ENCODE measurements at places on chromosomes 16 and 17.

DNA sequence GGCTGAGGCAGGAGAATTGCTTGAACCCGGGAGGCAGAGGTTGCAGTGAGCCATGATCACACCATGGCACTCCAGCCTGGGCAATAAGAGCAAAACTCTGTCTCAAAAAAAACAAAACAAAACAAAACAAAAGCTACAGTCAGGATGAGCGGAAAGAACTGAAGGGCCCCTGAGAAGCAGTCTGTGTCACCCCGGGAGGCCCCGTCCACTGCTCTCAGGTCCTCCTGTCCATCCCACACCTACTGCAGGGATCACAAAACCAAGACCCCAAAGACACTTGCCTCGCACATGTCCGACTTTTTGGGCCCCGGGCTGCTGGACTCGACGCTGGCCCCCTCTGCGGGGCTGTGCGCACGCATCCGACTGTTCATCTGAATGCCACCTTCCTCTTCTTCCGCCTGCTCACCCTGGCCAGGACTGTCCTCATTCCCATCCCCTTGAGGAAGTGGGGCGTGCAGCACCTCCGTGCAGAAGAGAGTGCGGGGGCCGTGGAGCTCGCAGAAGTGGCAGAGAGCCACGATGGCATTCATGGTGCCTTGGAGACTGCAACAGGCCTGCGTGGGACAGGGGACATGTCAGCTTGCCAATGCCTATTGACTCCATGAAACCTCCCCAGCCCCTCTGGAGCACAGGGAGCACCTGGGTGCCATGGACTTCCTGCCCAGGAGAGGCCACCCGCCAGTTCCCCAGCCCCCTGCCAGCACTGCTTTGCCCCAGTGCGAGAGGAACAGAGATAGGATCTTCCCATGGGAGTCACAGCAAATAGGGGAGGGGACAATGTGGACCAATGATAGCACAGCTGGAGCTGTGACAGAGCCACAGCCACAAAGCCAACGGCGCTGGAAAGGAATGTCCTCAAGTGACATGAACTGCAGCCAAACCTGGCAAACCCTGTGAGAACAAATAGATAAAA lies 9.1 kb downstream of the FLCN start:
- H3K4me1 ChIP-seq = peaks cover 14% of the 10 kb centered on the region
- H3K4me3 ChIP-seq = no peak overlapping the region
- no peak overlapping the region for H3K27ac ChIP-seq
- DNase-seq = no peak

GRCh38 chr17:78970834-78971755 lies 8.6 kb downstream of the LGALS3BP start:
- H3K4me3 ChIP-seq = peak overlapping the region; percentile 64
- peaks cover 4% of the 10 kb centered on the region for H3K27me3 ChIP-seq

- peaks cover 30% of the 10 kb centered on the region for H3K4me1 ChIP-seq
- no peak overlapping the region for H3K4me3 ChIP-seq
- no peak for DNase-seq
- H3K36me3 ChIP-seq = no peaks in the 10 kb centered on the region
- peak overlapping the region; percentile 61 for H3K27ac ChIP-seq
Measured at GRCh38 chr16:69499541-69500230, 66.1 kb upstream of the NFAT5 start.

DNA sequence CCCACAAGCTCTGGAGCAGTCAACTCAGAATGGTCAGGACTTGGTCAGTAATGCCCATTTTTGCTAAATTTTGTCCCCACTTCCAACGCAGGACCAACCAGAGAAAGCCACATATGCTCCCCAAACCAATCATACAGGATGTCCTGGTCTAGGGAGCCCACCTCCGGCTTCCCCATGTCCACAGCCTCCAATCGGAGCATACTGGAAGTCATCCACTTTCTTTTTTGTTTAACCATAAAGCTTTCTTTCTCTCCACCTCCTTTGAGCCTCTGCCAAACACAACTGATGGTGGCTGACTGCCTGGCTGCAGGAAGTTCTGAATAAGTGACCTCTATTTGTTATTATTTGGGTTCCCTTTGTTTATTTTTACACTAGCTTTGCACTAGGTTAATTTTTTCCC lies 549.1 kb downstream of the WWOX start:
- H3K4me3 ChIP-seq = no peak overlapping the region
- no peak for DNase-seq
- no peak overlapping the region for H3K27ac ChIP-seq

GRCh38 chr16:1708083-1708767 lies 2.2 kb downstream of the MAPK8IP3 start:
- DNase-seq = no peak
- H3K4me3 ChIP-seq = peak overlapping the region; percentile 88
- H3K27ac ChIP-seq = no peak overlapping the region
- no peaks in the 10 kb centered on the region for H3K36me3 ChIP-seq

GRCh38 chr16:10402975-10403374 lies 17.1 kb downstream of the ATF7IP2 start:
- peaks cover 2% of the 10 kb centered on the region for H3K27me3 ChIP-seq
- DNase-seq = no peak
- no peak overlapping the region for H3K27ac ChIP-seq
- no peaks in the 10 kb centered on the region for H3K4me1 ChIP-seq

DNA sequence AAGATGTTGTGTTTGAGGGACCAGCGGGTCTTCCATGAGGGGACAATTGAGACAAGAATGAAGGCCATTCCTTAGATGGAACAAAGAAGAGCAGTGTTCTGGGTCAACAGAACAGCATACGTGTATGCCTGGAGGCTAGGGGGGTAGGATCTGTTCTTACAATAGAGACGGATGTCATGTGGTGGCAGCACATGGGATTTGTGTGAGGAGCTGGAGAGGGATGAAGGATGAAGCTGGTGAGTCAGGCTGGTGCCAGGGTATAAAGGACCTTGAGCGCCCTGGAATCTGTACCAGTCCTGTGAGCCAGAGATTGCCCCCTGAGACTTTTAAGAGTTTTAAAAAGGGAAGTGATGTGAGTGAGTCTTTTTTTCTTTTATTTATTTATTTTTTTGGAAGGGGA lies 22.8 kb upstream of the WFDC1 start:
- no peak overlapping the region for H3K4me3 ChIP-seq
- DNase-seq = no peak
- H3K36me3 ChIP-seq = no peaks in the 10 kb centered on the region
- peaks cover 7% of the 10 kb centered on the region for H3K27me3 ChIP-seq
- H3K4me1 ChIP-seq = peaks cover 21% of the 10 kb centered on the region
- no peak overlapping the region for H3K27ac ChIP-seq

DNA sequence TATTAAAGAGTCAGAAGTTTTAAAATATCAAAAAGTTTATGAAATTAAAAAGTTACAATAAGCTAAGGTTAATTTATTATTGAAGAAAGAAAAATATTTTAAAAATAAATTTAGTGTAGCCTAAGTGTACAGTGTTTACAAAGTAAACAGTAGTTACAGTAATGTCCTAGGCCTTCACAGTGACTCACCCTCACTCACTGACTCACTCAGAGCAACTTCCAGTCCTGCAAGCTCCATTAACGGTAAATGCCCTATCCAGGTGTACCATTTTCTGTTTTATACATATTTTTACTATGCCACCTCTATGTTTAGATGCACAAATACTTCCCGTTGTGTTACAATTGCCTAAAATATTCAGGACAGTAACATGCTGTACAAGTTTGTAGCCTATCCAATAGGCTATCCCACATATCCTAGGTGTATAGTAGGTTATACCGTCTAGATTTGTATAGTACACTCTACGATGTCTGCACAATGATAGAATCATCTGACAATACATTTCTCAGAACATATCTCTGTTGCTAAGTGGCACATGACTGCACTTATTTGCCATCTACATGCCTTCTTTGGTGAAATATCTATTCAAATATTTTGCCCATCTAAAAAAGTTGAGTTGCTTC lies 67.2 kb upstream of the WSB1 start:
- peaks cover 12% of the 10 kb centered on the region for H3K27me3 ChIP-seq
- no peak overlapping the region for H3K4me3 ChIP-seq
- DNase-seq = no peak

GRCh38 chr17:2238432-2239169 lies 65.0 kb downstream of the SMG6 start:
- no peaks in the 10 kb centered on the region for H3K27me3 ChIP-seq
- no peak overlapping the region for H3K4me3 ChIP-seq
- peaks cover 37% of the 10 kb centered on the region for H3K36me3 ChIP-seq

DNA sequence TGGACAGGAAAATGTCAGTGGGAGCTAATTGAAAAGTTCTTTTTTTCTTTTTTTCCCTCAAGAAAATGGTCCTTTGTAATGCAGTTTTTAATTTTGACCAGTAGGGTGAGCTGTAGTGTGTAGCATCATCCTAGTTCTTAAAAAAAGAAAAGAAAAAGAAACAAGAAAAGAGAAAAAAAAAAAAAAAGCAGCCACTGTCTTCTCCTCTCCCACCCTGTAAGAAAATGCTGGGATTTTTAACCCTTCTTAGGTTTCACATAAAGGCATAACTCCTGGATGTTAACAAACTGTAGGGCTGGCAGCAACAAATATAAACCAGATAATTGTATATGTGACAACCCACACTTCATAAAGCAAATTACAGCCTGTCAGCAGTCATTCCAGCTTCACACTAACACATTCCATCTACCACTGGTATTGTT lies 78.1 kb downstream of the SKAP1 start:
- H3K27ac ChIP-seq = peak overlapping the region; percentile 5
- H3K36me3 ChIP-seq = no peaks in the 10 kb centered on the region
- peaks cover 7% of the 10 kb centered on the region for H3K27me3 ChIP-seq

GRCh38 chr16:9316615-9317014 lies 225.2 kb downstream of the HAPSTR1 start:
- peaks cover 6% of the 10 kb centered on the region for H3K27me3 ChIP-seq
- H3K4me1 ChIP-seq = no peaks in the 10 kb centered on the region
- H3K27ac ChIP-seq = no peak overlapping the region

GRCh38 chr17:79465011-79465680 lies 145.7 kb downstream of the RBFOX3 start:
- no peak for DNase-seq
- H3K27me3 ChIP-seq = peaks cover 29% of the 10 kb centered on the region

- DNase-seq = peak; percentile 74
- H3K27ac ChIP-seq = peak overlapping the region; percentile 67
- peaks cover 100% of the 10 kb centered on the region for H3K4me1 ChIP-seq
- peaks cover 16% of the 10 kb centered on the region for H3K27me3 ChIP-seq
Measured at GRCh38 chr17:47990962-47991731, 20.2 kb downstream of the CDK5RAP3 start.

DNA sequence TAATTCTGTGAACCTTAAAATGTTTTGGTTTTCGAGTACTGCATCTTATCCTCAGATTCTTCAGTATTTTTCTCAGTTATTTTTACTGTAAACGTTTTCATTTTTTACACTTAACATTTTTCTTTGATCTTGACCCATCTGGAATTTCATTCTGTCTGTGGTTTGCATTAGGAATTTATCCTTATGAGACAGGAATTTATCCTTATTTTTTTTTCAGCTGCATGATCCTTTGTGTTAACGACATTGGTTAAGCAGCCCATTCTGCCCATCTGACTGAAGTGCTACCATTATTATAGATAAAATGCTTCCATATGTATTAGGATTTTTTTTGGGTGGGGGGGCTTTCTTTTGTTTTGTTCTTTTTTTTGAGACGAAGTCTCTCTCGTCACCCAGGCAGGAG lies 41.0 kb downstream of the SNX29 start:
- H3K4me1 ChIP-seq = no peaks in the 10 kb centered on the region
- DNase-seq = no peak
- H3K4me3 ChIP-seq = no peak overlapping the region

DNA sequence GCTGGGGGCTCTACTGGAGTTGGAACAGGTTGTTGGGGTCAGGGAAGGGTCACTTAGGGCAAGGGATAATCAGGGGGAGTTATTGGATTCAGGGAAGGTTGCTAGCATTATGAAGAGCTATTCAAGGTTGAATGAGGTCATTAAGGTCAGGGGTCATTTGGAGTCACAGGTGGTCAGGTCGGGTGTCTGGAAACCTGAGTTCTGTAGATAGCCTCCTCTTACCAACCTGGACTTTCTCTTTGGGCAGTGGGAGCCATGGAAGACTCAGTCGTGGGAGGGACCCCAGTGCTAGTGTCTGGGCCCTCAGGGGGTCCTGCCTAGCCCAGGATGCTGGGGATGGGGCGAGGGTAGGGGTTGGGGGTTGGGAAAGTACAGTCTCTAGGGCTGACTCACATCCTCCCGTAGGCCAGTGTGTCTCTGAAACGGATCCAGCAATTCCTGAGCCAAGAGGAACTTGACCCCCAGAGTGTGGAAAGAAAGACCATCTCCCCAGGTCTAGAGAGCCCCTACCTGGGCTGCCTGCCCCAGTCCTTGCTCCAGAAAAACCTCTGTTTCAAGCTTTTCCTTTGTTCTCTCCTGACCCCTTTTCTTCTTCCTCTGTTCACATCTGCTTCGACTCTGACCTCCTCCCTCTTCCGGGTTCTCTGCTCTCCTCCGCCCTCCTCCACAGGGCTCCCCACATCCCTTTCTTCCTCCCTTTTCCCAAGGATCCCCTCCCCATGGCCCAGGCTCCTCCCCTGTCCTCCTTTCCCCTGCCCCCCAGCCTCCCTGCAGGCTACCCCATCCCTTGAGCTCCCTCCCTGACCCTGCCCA lies 33.5 kb downstream of the ABCC3 start:
- H3K27me3 ChIP-seq = peaks cover 9% of the 10 kb centered on the region
- peak overlapping the region; percentile 39 for H3K27ac ChIP-seq
- H3K36me3 ChIP-seq = no peaks in the 10 kb centered on the region
- no peak overlapping the region for H3K4me3 ChIP-seq
- DNase-seq = no peak

- no peak for DNase-seq
- no peaks in the 10 kb centered on the region for H3K4me1 ChIP-seq
- no peak overlapping the region for H3K4me3 ChIP-seq
- no peak overlapping the region for H3K27ac ChIP-seq
- H3K36me3 ChIP-seq = peaks cover 46% of the 10 kb centered on the region
Measured at GRCh38 chr16:72083778-72084404, 9.5 kb downstream of the TXNL4B start.

GRCh38 chr16:68993885-68994284 lies 111.6 kb upstream of the HAS3 start:
- H3K36me3 ChIP-seq = peaks cover 15% of the 10 kb centered on the region
- peaks cover 11% of the 10 kb centered on the region for H3K4me1 ChIP-seq
- no peaks in the 10 kb centered on the region for H3K27me3 ChIP-seq
- no peak overlapping the region for H3K4me3 ChIP-seq
- H3K27ac ChIP-seq = no peak overlapping the region
- no peak for DNase-seq

DNA sequence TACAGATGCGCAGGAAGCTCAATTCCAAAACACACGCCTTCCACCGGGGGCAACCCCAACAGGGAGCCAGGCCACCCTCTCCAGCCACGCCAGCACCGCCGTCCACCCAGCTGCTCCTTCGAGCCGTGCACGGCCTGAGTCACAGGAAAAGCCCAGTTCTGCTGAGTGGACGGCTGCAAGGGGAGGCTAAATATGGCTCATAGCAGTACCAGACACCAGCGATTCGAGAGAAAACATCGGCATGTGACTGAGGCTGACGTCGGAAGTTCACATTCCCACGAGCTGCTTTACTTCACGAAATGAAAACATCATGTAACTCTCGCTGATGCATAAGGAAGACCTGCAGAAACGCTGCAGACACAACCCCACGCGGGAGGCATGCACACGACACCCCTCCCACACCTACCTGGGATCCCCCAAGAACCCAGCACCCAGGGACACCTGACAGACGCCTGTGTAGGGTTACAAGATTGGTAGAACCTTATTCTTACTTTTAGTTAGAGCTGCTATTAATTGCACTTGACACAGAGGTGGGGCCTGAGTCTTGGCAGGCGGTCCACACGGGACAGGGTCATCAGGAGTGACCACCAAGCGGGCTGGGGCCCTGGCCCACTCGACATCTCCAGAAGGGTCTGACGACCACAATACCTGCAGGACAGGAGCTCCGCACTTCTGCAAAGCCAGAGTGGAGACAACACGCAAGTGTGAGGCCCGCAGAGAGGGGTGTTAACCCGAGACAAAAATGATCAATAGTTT lies 116.8 kb downstream of the ANKRD11 start:
- no peak overlapping the region for H3K4me3 ChIP-seq
- H3K27me3 ChIP-seq = no peaks in the 10 kb centered on the region
- DNase-seq = no peak
- no peak overlapping the region for H3K27ac ChIP-seq
- peaks cover 22% of the 10 kb centered on the region for H3K36me3 ChIP-seq
